ENCODE measurements at places on chromosomes 5 and 9.

- DNase-seq: no peak
Measured at GRCh38 chr9:33049680-33050361, 24.7 kb downstream of the DNAJA1 start.

- no peak for DNase-seq
Measured at GRCh38 chr9:76302947-76303550, 91.2 kb downstream of the RFK start.

GRCh38 chr5:167821151-167821550 is 470.3 kb upstream of the WWC1 start:
- no peak for DNase-seq

- no peak for DNase-seq
Measured at GRCh38 chr5:58842852-58843251, 260.0 kb downstream of the RAB3C start.

DNA sequence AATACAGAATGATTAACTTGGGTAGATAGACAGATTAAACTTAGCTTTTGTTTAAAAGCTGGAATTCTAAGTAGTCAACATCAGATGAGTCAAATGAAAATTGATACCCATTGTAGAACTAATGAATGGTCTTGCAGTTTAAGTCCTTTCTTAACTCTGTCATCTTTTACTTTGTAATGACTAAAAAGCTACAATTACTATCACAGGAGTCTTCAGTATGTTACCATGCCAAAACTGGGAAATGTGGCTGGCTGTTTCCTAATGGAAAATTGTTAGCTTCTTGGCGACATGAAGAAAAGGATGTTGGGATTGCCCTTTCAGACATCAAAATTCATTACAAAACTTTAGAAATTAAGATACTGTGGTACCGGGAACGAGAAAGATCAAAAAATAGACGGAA is 20.2 kb upstream of the ANXA1 start:
- no peak for DNase-seq

All from stimulated activated CD4-positive, alpha-beta T cell treated with anti-CD3 and anti-CD28 coated beads, Interleukin-12 subunit alpha, Interleukin-12 subunit beta, amount 100 ng/mL, for 24 hours (primary cell).